ENCODE measurements at places on chromosomes 1 and 21. TPM values are rescaled to one million over a fixed set of nuclear protein-coding genes. Genes with fewer than 3 reads are reported as not detected.
A peak's percentile ranks its signal among the peaks of the same experiment; 100 is the strongest.

PLA2G2C gene
- total RNA-seq = not detected

GREM2 gene
- total RNA-seq = 0.99 TPM

GCSAML gene
- 0.84 TPM for total RNA-seq

DNA sequence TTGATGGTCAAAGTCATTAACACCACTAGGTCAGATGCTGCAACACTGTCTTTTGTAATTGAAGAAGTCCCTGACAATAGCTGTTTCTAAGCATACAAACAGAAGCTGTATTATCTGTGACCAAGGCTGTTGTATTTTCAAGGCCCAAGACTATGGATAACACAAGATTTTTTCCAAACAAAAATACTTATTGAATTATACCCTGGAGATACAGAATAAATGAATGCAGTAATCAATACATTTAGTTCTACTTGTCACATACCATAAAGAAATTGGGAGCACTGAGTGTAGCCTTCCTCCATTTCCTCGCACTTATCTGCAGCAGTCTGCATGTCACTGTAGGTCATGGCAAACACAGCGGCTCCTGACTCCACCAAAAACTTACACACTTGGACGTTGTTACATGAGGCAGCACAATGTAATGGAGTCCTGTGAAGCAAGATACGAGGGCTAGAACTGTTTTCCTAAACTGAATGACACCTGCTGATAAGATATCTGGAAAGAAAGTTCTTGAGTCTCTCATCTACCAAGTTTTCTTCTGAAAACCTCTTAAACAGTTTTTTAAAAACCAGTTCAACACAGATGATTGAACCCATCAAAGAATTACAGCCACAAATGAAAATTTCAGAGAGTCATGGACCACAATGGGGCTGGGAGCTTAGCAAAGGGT lies 56.9 kb downstream of the TP53BP2 start:
- no peaks in the 10 kb centered on the region for H3K36me3 ChIP-seq
- no peak for DNase-seq
- no peak overlapping the region for H3K27ac ChIP-seq
- H3K4me3 ChIP-seq = no peak overlapping the region

- H3K36me3 ChIP-seq = no peaks in the 10 kb centered on the region
- no peaks in the 10 kb centered on the region for H3K4me1 ChIP-seq
- no peak for DNase-seq
- no peaks in the 10 kb centered on the region for H3K27me3 ChIP-seq
Measured at GRCh38 chr21:18424276-18424675, 20.7 kb upstream of the TMPRSS15 start.

- no peaks in the 10 kb centered on the region for H3K27me3 ChIP-seq
- H3K36me3 ChIP-seq = no peaks in the 10 kb centered on the region
- no peak overlapping the region for H3K4me3 ChIP-seq
Measured at GRCh38 chr1:200179126-200179780, 151.7 kb downstream of the NR5A2 start.

DNA sequence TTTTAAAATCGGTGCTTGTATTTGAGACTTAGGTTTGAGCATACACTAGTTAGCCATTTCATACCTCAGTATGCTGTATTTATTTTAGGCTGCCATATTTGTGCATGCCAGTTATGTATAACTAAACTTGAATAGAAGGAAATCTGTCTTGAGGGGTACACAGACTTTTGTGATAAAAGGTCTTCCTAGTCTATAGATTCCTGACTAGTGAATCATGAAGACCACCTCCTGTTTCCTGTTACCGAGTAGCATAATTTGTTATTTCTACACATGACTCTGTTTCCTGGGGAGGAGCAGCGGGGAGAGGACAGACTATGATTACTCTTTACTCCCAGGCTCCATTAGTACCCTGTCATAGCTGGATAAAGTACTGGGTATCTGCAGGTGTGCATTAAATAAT lies 316.8 kb upstream of the SNX7 start:
- no peaks in the 10 kb centered on the region for H3K27me3 ChIP-seq
- no peak overlapping the region for H3K4me3 ChIP-seq
- no peaks in the 10 kb centered on the region for H3K4me1 ChIP-seq
- DNase-seq = no peak

GRCh38 chr1:51499694-51500093 lies 19.4 kb downstream of the EPS15 start:
- DNase-seq = no peak
- no peak overlapping the region for H3K27ac ChIP-seq
- no peak overlapping the region for H3K4me3 ChIP-seq

DNA sequence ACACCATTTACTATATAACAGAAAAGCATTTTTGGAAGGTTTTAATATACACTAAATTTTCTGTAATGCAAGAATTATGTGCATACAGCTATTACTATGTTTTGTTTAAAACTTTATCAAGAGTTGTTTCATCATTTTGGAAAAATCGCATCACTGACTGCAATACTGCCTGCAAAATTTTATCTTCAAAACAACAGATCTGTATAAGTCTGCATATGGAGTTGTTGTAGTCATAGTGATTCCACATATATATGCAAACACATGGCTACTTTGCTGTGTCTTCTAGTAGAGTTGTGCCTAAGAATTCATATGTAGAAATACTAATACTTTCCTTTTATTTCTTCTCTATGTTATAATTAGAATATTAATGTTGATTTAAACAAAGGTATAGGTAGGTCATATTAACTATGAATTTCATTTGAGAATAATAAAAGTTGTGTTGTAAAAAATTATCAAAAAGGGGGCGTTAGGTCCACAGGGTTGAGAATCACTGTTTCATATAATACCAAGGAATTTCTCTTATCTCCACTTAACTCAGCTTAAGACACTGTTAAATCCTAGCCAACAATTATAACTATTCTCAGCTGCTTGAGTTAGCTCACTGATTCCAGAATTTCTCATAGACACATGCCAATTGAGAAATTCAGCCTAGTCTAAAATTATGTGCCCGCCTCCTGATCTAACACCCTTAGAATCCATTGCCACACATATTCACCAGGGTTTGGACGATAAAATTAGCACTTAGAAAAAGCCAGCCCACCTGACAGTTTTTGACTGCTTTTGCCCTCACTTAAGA lies 22.9 kb upstream of the LAMC1 start:
- H3K27me3 ChIP-seq = no peaks in the 10 kb centered on the region
- no peaks in the 10 kb centered on the region for H3K36me3 ChIP-seq
- H3K4me3 ChIP-seq = no peak overlapping the region
- no peaks in the 10 kb centered on the region for H3K4me1 ChIP-seq

- peaks cover 91% of the 10 kb centered on the region for H3K4me1 ChIP-seq
- H3K27ac ChIP-seq = peak overlapping the region; percentile 95
- H3K4me3 ChIP-seq = no peak overlapping the region
- H3K27me3 ChIP-seq = no peaks in the 10 kb centered on the region
Measured at GRCh38 chr1:207828046-207828445, 76.2 kb downstream of the CD46 start.

- H3K27ac ChIP-seq = no peak overlapping the region
- H3K27me3 ChIP-seq = no peaks in the 10 kb centered on the region
- H3K4me3 ChIP-seq = no peak overlapping the region
- H3K36me3 ChIP-seq = no peaks in the 10 kb centered on the region
- peaks cover 29% of the 10 kb centered on the region for H3K4me1 ChIP-seq
Measured at GRCh38 chr1:230861489-230861888, 6.8 kb downstream of the C1orf198 start.

All from left lung (tissue), 14 donors.